ENCODE measurements at places on chromosomes 4 and X. TPM values are rescaled to one million over a fixed set of nuclear protein-coding genes. Genes with fewer than 3 reads are reported as not detected.

DNA sequence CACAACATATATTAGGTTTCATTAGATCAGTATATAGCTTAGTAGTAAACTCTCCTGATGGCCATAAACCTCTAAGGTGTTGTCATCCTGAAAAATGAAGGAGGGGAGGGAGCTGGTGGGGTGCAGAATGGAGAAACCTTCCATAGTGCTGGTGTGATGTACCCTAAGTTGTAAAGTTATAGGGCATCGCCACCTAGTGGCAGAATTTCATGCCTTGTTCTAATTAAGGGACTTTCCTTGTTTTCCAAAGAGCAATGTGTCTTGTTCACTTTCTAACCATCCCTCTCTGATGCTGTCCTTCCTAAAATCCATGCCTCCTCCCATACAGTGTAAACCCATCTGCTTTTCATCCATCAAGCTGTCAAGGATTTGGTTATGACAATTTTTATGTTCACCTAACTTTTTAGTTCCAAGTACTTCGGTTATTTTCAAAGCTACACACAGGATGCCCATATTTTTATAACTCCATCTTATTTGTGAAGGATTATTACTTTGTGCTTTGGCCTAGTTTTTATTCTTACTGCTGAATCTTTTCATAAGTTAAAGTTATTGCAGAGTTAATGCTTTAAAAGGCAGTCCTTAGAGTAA is 4.5 kb downstream of the NBDY start:
- no peak overlapping the region for H3K27ac ChIP-seq
- H3K4me3 ChIP-seq = no peak overlapping the region
- peaks cover 13% of the 10 kb centered on the region for H3K4me1 ChIP-seq
- peaks cover 14% of the 10 kb centered on the region for H3K36me3 ChIP-seq
- DNase-seq = no peak
- no peaks in the 10 kb centered on the region for H3K27me3 ChIP-seq

GRCh38 chr4:136841526-136841925 is 690.8 kb downstream of the PCDH18 start:
- no peak overlapping the region for H3K27ac ChIP-seq
- no peaks in the 10 kb centered on the region for H3K4me1 ChIP-seq
- no peak for DNase-seq
- H3K36me3 ChIP-seq = no peaks in the 10 kb centered on the region

DNA sequence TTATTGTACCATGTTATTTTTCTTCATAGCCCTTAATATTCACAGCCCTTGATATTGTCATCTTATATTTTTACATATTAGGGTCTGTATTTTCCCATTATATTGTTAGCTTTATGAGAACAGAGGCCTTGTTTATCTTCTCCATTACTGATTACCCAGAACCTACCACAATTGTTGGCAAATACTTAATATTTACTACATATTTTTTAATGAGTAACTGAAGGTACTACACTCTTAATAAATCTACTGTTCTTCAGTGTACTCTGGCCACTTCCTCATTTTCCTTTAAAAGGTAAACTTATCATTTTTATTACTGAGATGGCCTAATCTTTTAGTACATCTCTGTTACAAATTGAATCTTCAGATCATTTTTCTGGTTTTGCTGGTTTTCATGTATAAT is 133.5 kb downstream of the COL4A5 start:
- H3K27ac ChIP-seq = no peak overlapping the region
- DNase-seq = no peak
- no peaks in the 10 kb centered on the region for H3K27me3 ChIP-seq
- H3K36me3 ChIP-seq = no peaks in the 10 kb centered on the region
- H3K4me3 ChIP-seq = no peak overlapping the region

DNA sequence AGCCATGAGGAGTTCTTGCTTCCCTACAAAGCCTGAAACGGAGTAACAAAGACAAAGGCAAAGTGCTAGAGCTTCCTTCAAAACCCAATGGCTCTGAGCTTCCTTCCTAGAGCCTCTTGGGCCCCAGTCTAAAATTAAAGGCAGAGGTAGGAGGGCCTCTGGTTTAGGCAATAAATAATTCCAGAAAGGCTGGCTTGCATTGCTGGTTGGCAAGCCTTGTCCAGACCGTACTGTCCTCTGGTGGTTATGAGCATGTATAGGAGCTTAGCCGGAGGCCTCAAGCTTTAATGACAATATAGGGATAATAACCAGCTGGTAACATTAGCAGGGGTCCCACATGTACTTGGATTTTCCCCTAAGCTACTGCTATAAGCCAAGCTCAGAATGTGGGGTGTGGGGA is 237.3 kb downstream of the AR start:
- no peaks in the 10 kb centered on the region for H3K4me1 ChIP-seq
- H3K36me3 ChIP-seq = no peaks in the 10 kb centered on the region
- no peaks in the 10 kb centered on the region for H3K27me3 ChIP-seq

DNA sequence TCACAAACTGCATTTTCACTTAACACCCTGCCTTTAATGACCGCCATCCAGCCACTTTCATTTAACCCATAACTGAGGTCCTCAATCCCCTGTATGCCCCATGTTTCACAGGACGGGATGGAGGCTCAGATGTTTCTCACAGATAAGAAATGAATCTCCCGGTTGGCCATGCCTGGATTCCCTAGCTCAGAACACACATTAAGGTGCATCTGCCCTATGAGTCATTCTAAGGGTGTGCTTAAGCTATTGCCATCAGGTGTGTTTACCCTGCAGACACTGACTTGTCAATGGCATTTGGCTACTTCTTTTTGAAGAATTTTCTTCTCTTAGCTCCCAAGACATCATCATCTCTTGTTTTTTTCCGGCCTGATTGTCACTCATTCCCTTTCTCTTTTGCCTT is 222.6 kb upstream of the SMIM31 start:
- no peaks in the 10 kb centered on the region for H3K27me3 ChIP-seq
- no peak overlapping the region for H3K27ac ChIP-seq
- no peak overlapping the region for H3K4me3 ChIP-seq
- no peaks in the 10 kb centered on the region for H3K4me1 ChIP-seq

- DNase-seq = no peak
- no peaks in the 10 kb centered on the region for H3K36me3 ChIP-seq
- no peak overlapping the region for H3K27ac ChIP-seq
- no peak overlapping the region for H3K4me3 ChIP-seq
- H3K27me3 ChIP-seq = no peaks in the 10 kb centered on the region
- H3K4me1 ChIP-seq = no peaks in the 10 kb centered on the region
These were observed 1329.1 kb downstream of the PCDH18 start for GRCh38 chr4:136203199-136203598.

- H3K4me3 ChIP-seq = peak overlapping the region; percentile 83
- H3K27me3 ChIP-seq = peaks cover 48% of the 10 kb centered on the region
- no peaks in the 10 kb centered on the region for H3K36me3 ChIP-seq
- DNase-seq = peak; percentile 51
These were observed 1.0 kb downstream of the FAT4 start for GRCh38 chr4:125315576-125316400.

GRCh38 chr4:109939190-109939589 is 26.5 kb downstream of the EGF start:
- H3K27ac ChIP-seq = no peak overlapping the region
- H3K36me3 ChIP-seq = no peaks in the 10 kb centered on the region
- H3K27me3 ChIP-seq = peaks cover 17% of the 10 kb centered on the region
- H3K4me3 ChIP-seq = no peak overlapping the region
- no peaks in the 10 kb centered on the region for H3K4me1 ChIP-seq

DNA sequence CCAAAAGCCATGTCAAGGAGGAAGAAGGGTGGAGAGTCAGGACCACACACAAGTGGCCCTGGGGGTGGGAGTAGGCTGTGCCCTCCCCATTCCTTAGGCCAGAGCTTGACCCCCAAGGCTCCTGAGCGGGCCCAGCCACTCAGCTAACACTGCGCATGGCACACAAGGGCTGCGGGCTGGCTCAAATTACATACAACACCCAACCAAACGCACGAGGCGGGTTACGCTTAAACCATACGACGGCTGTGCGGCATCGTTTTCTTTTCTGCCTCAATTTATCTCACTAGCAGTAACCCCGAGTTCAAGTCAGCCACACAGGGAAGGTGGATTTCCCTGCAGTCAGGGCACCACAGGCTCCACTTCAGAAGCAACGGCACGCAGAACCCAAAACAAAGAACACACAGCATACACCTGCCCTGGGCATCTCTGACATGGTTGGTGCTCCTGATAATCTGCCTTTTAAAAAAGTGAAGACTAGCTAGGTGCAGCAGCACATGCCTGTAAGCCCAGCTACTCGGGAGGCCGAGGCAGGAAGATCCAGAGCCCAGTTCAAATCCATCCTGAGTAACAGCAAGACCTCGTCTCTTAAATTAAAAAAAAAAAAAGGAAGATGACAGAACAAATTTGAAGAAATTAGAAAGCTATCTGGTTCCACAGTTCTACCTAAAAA is 2.9 kb downstream of the GAK start:
- H3K27me3 ChIP-seq = no peaks in the 10 kb centered on the region
- peaks cover 1% of the 10 kb centered on the region for H3K36me3 ChIP-seq
- peak overlapping the region; percentile 6 for H3K27ac ChIP-seq
- H3K4me3 ChIP-seq = no peak overlapping the region
- no peak for DNase-seq
- peaks cover 29% of the 10 kb centered on the region for H3K4me1 ChIP-seq

DNA sequence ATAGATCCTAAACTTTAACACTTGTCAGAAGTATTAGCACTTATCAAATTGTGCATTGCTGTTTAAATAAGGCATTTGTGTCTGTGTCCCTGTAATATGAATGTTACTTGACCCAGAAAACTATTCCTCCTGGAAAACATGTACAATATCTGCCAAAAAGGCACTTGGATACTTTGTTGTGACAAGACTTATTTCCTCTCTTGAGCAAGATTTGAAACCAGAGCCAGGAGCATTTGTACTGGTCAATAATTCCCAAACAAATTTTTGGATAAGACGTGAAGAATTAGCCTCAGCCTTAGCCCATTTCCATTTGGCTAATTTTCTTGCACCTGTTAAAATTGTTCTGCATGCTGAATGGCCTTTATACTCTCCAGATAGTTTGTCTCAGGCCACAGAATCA is 176.3 kb upstream of the GK2 start:
- H3K36me3 ChIP-seq = no peaks in the 10 kb centered on the region
- DNase-seq = no peak
- H3K4me1 ChIP-seq = no peaks in the 10 kb centered on the region
- H3K4me3 ChIP-seq = no peak overlapping the region
- no peak overlapping the region for H3K27ac ChIP-seq
- no peaks in the 10 kb centered on the region for H3K27me3 ChIP-seq

- H3K36me3 ChIP-seq = no peaks in the 10 kb centered on the region
- H3K27ac ChIP-seq = no peak overlapping the region
- H3K27me3 ChIP-seq = no peaks in the 10 kb centered on the region
- no peaks in the 10 kb centered on the region for H3K4me1 ChIP-seq
These were observed 107.8 kb downstream of the CCNG2 start for GRCh38 chr4:77264826-77265225.

GRCh38 chr4:101262683-101263082 is 84.6 kb downstream of the PPP3CA start:
- DNase-seq = no peak
- no peak overlapping the region for H3K4me3 ChIP-seq
- no peak overlapping the region for H3K27ac ChIP-seq
- H3K36me3 ChIP-seq = peaks cover 3% of the 10 kb centered on the region

- H3K27me3 ChIP-seq = no peaks in the 10 kb centered on the region
- H3K4me1 ChIP-seq = no peaks in the 10 kb centered on the region
These were observed 2.3 kb upstream of the AMBN start for GRCh38 chr4:70589785-70590184.

GRCh38 chrX:106144755-106145639 is 23.1 kb upstream of the PWWP3B start:
- no peak for DNase-seq
- no peak overlapping the region for H3K27ac ChIP-seq
- H3K27me3 ChIP-seq = no peaks in the 10 kb centered on the region
- H3K36me3 ChIP-seq = no peaks in the 10 kb centered on the region
- H3K4me1 ChIP-seq = no peaks in the 10 kb centered on the region

- no peaks in the 10 kb centered on the region for H3K27me3 ChIP-seq
- H3K4me3 ChIP-seq = no peak overlapping the region
- no peaks in the 10 kb centered on the region for H3K36me3 ChIP-seq
- no peaks in the 10 kb centered on the region for H3K4me1 ChIP-seq
- H3K27ac ChIP-seq = no peak overlapping the region
These were observed 6.3 kb downstream of the MXD4 start for GRCh38 chr4:2255501-2256155.

- H3K27ac ChIP-seq = no peak overlapping the region
- H3K4me1 ChIP-seq = no peaks in the 10 kb centered on the region
- no peaks in the 10 kb centered on the region for H3K36me3 ChIP-seq
- no peak overlapping the region for H3K4me3 ChIP-seq
These were observed 29.3 kb downstream of the BEND4 start for GRCh38 chr4:42123071-42123644.

GRCh38 chr4:105179539-105180401 is 33.1 kb downstream of the TET2 start:
- no peak for DNase-seq
- peaks cover 38% of the 10 kb centered on the region for H3K36me3 ChIP-seq
- peaks cover 7% of the 10 kb centered on the region for H3K4me1 ChIP-seq
- no peaks in the 10 kb centered on the region for H3K27me3 ChIP-seq

DNA sequence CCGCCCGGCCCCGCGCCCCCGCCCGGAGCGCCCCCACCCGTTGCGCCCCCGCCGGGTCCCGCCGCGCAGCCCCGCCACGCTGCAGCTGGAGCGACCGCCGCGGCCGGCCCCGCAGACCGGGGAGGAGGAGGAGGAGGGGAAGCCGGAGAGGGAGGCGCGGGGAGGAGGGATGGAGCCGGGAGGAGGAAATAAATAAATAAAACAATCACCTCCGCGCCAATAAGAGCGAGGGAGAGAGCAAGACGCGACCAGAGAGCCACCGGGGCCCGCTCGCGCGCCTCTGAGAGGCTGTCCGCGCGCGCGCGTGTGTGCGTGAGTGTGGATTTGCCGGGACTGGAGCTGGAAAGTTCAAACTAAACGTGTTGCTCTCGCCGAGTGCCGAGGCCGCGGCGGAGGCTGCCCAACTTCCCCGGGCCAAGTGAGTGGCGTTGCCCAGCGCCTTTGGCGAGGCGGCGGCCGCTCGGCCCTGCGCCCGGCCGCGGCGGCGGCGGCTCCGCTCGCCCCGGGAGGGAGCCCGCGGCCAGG is 2184.4 kb upstream of the TENM3 start:
- peak overlapping the region; percentile 60 for H3K4me3 ChIP-seq
- H3K27ac ChIP-seq = no peak overlapping the region
- H3K27me3 ChIP-seq = peaks cover 70% of the 10 kb centered on the region
- H3K4me1 ChIP-seq = peaks cover 13% of the 10 kb centered on the region

Gene EVC2
- total RNA-seq = 0.69 TPM

Gene RAB9B
- 0.33 TPM for total RNA-seq
